ENCODE measurements at places on chromosomes 4 and X. TPM values are rescaled to one million over a fixed set of nuclear protein-coding genes. Genes with fewer than 3 reads are reported as not detected.

- H3K36me3 ChIP-seq, result no peaks in the 10 kb centered on the region
- no peaks in the 10 kb centered on the region for H3K4me1 ChIP-seq
- no peak overlapping the region for H3K4me3 ChIP-seq
- no peak for DNase-seq
- no peaks in the 10 kb centered on the region for H3K27me3 ChIP-seq
Measured at GRCh38 chr4:4810092-4810774, 49.2 kb upstream of the MSX1 start.

GRCh38 chr4:170623899-170624298, 534.1 kb upstream of the AADAT start:
- H3K4me1 ChIP-seq, result no peaks in the 10 kb centered on the region
- no peak for DNase-seq
- no peaks in the 10 kb centered on the region for H3K36me3 ChIP-seq

DNA sequence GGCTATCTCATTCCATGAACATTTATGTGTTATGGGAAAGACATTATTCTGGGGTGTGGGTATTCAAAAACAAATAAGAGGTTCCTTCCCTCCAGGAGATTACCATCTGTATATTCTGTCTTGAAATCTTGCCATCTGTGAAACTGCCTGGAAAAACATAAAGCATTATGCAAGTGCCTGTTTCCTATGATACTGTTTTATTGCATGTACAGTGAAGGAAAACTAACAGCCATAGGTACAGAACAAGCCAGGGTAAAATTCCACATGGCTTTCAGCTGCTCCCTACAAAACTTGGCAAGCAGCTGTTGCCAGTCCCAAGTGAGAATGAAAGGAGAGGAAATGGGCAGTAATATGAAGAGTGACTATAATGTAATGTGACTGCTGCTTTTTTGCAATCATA, 136.0 kb downstream of the GUCY2F start:
- DNase-seq, result no peak
- H3K36me3 ChIP-seq, result no peaks in the 10 kb centered on the region
- H3K4me3 ChIP-seq, result no peak overlapping the region
- H3K4me1 ChIP-seq, result no peaks in the 10 kb centered on the region
- H3K27me3 ChIP-seq, result no peaks in the 10 kb centered on the region

DNA sequence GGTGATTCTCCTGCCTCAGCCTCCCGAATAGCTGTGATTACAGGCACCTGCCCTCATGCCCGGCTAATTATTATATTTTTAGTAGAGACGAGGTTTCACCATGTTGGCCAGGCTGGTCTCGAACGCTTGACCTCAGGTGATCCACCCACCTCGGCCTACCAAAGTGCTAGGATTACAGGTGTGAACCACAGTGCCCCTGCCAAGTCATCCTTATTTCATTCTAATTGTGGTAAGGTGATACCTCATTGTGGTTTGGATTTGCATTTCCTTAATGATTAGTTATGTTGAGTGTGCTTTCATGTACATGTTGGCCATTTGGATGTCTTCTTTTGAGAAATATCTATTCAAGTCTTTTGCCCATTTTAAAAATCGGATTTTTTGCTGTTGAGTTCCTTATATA, 93.0 kb downstream of the USP9X start:
- no peak overlapping the region for H3K27ac ChIP-seq
- peaks cover 28% of the 10 kb centered on the region for H3K4me1 ChIP-seq
- H3K27me3 ChIP-seq, result no peaks in the 10 kb centered on the region
- no peak overlapping the region for H3K4me3 ChIP-seq
- H3K36me3 ChIP-seq, result peaks cover 13% of the 10 kb centered on the region

DNA sequence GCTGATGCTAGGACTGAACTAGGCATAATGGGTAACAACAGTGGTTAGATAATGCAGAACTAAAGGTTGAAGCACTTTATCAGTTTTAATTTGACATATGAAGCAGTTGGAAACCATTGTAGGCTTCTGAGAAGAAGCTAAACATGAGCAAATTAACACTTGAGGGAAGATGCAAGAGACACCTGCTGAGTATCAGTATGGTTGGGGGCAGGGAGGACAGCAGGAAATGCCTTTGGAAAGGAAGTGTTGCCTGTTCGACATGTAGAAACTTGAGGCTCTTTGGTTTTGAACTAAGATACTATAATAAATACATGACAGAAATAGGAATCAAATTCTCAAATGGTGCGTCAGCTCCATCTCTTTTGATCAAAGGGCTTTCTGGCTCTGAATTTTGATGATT, 115.6 kb downstream of the FHIP1A start:
- H3K27ac ChIP-seq, result no peak overlapping the region
- H3K27me3 ChIP-seq, result no peaks in the 10 kb centered on the region

- H3K4me1 ChIP-seq, result no peaks in the 10 kb centered on the region
- H3K36me3 ChIP-seq, result no peaks in the 10 kb centered on the region
- peak; percentile 55 for DNase-seq
- no peak overlapping the region for H3K27ac ChIP-seq
- no peaks in the 10 kb centered on the region for H3K27me3 ChIP-seq
Measured at GRCh38 chr4:127708985-127709384, 21.2 kb upstream of the SLC25A31 start.

GRCh38 chr4:125719987-125720386, 405.2 kb downstream of the FAT4 start:
- H3K4me3 ChIP-seq, result no peak overlapping the region
- H3K36me3 ChIP-seq, result no peaks in the 10 kb centered on the region
- no peaks in the 10 kb centered on the region for H3K4me1 ChIP-seq
- H3K27me3 ChIP-seq, result no peaks in the 10 kb centered on the region
- no peak overlapping the region for H3K27ac ChIP-seq

DNA sequence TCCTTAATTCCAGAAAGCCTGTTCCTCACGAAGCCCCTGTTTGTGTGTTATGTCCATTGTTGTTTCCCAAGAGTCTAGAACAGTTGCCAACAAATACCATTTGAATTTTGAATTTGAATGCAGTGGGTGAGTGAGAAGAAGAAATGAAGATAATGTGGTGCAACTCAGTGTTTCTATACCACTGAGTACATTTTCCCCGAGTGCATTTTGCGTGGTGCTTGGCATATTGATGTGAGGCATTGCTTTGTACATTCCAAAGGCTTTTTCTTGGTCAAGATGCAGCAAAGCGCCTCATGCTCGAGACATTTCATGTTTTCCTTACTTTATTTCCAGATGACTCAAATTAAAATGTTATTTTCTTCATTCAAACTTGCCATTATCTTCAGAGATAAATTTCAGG, 253.1 kb upstream of the RPS6KA3 start:
- DNase-seq, result no peak
- peaks cover 35% of the 10 kb centered on the region for H3K4me1 ChIP-seq
- H3K36me3 ChIP-seq, result no peaks in the 10 kb centered on the region
- H3K4me3 ChIP-seq, result no peak overlapping the region
- no peaks in the 10 kb centered on the region for H3K27me3 ChIP-seq

DNA sequence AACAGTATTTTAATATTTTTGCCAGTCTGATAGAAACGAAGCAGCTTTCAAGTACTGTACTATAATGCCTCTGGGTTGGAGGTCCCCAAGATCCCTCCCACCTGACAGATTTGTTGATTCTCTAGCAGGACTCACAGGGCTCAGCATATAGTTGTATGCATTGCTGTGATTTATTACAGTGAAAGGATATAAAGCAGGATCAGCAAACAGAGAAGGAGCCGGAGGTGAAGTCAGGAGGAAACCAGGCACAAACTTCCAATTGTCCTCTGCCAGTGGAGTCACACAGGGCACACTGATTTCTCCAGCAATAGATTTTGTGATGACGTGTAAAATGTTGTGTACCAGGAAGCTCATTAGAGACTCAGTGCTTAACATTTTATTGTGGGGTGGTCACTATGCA, 19.0 kb downstream of the USP53 start:
- DNase-seq, result no peak
- H3K27me3 ChIP-seq, result no peaks in the 10 kb centered on the region

- H3K4me1 ChIP-seq, result no peaks in the 10 kb centered on the region
Measured at GRCh38 chr4:182169987-182170386, 73.2 kb upstream of the TENM3 start.

DNA sequence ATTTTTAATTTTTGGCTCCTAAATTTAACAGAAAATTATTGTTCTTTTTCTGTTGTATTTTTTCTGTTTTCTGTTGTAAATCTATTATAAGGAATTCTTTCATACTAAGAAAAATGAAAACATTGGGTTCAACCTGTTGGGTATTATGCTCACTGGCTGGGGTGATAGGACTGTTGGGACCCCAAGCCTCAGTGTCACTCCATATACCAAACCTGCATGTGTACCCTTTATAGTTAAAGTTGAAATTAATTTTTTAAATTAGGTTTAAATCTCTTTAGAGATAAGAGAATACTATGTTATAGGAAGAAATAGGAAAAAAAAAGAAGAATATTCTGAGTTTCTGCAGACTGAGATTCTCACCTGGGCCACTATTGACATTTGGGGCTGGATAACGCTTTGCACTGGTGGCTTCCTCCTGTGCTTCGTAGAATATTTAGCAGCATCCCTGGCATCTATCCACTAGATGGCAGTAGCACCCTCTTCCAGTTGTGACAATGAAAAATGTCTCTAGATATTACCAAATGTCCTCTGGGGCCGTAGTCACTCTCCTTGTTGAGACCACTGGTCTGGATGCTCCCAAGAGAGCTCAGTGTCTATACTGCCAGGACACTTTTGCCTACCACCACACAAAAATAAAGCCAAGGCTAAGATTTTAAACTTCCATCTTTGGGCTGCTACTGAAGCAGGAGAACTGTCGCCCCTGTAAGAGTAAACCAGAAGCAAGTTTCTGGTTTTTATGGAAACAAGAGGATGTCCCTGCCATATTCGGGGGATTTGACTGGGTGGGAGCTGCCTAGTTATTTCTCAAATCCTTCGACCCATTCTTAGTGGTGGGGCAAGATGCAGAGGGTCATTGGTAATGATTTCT, 22.4 kb upstream of the CLTRN start:
- no peak overlapping the region for H3K4me3 ChIP-seq
- peak; percentile 58 for DNase-seq
- no peaks in the 10 kb centered on the region for H3K27me3 ChIP-seq
- peaks cover 13% of the 10 kb centered on the region for H3K36me3 ChIP-seq

- H3K4me3 ChIP-seq, result no peak overlapping the region
- H3K36me3 ChIP-seq, result no peaks in the 10 kb centered on the region
- no peak overlapping the region for H3K27ac ChIP-seq
- no peak for DNase-seq
- no peaks in the 10 kb centered on the region for H3K4me1 ChIP-seq
Measured at GRCh38 chrX:148572337-148572736, 71.9 kb downstream of the AFF2 start.

DNA sequence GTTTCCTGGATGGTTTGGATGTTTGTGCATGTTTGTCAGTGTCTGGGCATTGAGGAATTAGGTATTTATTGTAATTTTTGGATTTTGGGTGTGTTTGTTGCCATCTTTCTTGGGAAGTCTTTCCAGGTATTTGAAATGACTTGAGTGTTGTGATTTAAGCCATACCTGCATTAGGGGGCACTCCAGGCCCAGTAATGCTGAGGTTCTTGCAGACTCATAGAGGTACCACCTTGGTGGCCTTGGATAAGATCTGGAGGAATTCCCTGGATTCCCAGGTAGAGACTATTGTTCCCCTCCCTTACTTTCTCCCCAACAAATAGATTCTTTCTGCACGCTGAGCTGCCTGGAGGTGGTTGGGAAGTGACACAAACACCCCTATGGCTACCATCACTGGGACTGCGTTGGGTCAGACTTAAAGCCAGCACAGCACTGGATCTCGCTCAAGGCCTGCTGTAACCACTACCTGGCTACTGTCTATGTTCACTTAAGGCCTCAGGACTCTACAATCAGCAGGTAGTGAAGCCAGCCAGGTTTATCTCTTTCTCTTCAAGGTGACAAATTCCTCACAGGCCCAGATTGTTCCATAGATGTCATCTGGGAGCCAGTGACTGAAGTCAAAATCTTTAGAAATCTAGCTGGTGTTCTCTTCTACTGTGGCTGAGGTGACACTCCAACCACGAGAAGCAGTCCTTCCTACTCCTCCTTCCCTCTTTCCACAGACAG, 643.6 kb downstream of the PDHA2 start:
- H3K27me3 ChIP-seq, result no peaks in the 10 kb centered on the region
- no peak overlapping the region for H3K4me3 ChIP-seq
- no peaks in the 10 kb centered on the region for H3K4me1 ChIP-seq
- no peaks in the 10 kb centered on the region for H3K36me3 ChIP-seq
- H3K27ac ChIP-seq, result no peak overlapping the region
- DNase-seq, result no peak

DNA sequence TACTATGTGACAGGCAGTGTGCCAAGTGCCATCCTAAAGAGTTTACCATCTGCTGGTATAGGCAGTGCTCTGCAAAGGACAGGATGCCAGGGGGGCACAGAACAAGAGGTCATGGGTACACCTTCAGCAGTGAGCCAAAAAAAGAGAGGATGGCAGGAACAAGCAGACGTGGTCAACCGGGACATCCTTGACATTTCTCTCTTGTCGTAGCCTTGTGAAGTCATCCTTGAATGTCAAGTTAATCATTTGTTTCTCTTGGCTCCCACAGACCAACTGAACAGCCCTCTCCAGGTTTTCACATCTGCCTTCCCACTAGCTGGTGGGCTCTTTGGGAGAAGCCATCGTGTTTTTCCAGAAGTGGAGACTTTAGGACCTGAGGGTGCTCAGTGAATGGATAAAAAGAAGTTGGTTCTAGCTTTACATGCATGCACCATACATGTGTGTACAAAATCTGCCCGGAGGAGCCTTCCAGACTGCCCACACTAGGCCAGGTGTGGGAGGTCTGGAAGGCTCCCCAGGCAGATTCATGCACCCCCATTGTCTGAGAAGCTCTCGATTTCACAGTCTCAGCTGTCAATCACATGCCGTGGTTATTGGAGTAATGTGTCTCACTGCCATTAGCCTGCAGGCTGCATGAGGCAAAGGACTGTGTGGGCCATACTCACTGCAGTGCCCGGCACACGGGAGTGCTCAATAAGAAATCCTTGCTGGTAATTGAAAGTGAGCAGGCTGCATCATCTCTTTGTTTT, 16.4 kb downstream of the PNMA6F start:
- no peak for DNase-seq

GRCh38 chr4:159444678-159445077, 341.8 kb downstream of the RAPGEF2 start:
- H3K4me3 ChIP-seq, result no peak overlapping the region
- DNase-seq, result no peak
- H3K36me3 ChIP-seq, result no peaks in the 10 kb centered on the region
- no peaks in the 10 kb centered on the region for H3K4me1 ChIP-seq
- no peaks in the 10 kb centered on the region for H3K27me3 ChIP-seq

The MAB21L2 gene
- total RNA-seq, result 0.29 TPM

The ARHGAP36 gene
- not detected for total RNA-seq

The DCX gene
- not detected for total RNA-seq

The DUX4 gene
- total RNA-seq, result not detected

The GABRE gene
- total RNA-seq, result 71.9 TPM

The CNKSR2 gene
- not detected for total RNA-seq

The BRS3 gene
- not detected for total RNA-seq

The PGM2 gene
- total RNA-seq, result 33.0 TPM
